ENCODE measurements at places on chromosomes 2 and 18.

DNA sequence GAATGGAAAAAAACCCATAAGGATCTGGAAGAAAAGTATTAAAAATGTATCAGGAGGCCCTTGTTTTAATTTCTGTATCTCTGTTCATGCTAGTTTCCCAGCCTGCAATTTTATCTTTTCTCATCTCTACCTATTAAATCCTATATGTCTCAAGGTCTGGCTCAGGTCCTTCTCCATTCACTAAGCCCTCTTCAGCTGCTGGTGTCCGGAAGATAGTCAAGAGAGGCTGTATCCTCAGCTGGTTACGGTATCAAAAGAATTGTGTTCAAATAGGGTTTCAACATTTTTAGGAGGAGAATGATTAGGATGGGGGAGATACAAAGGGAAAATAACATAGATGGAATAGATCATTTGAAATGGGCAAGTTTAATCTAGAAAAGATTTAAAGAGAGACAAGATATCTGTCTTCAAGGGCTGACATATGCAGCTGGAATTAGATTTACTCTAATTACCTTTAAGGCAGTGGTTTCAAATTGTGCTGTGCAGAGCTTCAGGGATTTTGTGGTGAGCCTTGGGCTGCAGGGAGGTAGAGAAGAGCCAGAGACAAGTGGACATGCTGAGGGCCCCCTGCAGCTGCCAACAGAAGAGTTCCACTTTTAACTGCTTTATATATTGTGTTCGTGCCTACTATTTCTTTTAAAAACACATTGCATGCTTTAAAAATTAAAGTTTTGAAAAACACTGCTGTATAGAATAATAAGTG is 24.1 kb downstream of the GREB1L start:
- DNase-seq: no peak

DNA sequence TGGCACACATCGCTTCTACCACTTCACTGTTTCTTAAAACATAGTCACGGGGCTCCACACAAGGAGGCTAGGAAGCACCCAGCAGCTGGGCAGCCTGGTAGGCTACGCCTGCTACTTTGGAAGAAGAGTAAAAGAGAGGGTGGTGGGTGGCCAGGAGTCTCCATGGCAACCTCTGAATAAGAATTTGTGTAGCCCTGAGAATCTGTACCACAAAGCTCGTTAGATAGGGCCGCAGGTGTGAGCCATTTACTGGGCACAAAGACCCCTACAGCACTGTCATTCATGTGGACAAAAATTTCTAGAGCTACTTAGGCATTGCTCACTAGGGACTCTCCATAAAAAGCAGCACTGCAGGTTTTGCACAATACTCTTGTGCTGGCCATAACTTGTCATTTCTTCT is 166.4 kb upstream of the MSH6 start:
- DNase-seq: no peak

GRCh38 chr18:73684647-73685046 is 463.0 kb downstream of the FBXO15 start:
- peak; percentile 7 for DNase-seq

GRCh38 chr18:21242780-21243401 is 859 bp downstream of the GREB1L start:
- no peak for DNase-seq

DNA sequence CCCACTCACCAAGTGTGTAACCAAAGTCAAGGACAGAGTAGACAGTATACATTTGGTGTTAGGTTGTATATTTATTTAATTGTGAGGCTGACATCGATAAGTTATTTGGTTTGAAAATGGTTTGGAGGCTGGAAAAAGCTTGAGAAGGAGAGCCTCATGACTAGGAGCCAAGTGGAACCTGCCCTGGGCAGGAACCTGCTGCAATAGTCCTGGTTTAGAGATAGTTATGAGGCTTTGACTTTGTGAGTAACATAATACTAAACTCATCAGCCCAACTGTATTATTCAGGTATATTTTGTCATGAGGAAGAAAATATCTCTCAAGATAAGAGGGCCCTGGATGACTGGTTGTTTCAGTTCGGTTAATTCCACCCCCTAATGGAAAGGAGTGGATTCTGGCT is 234.3 kb upstream of the CYRIA start:
- DNase-seq: no peak

DNA sequence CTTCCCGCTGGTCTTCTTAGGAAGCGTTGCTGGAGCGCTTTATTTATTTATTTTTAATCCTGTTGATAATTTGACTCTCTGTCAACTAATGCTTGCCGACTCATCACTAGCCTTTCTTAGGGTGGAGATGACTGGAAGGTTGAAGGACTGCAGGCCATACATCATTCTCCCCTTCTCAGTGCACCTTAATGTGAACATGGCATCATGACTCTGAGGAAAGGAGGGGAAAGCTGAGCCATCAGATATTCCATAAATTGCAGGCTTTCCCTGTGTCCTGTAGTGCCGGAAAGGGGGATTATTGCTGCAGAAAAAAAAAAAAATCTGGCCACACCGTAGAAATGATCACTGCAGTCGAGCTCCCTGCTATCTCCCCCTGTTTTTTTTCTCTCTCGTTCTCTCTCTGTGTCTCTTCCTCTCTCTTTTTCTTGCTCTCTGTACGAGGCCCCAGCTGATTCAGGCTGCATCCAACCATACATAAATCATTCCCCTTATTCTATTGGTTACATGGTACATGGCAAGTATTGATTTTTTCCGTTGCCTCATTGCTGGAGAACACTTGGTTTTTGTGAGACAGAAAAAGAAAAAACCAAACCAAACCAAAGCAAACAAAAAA is 125.8 kb upstream of the EFEMP1 start:
- DNase-seq: no peak

DNA sequence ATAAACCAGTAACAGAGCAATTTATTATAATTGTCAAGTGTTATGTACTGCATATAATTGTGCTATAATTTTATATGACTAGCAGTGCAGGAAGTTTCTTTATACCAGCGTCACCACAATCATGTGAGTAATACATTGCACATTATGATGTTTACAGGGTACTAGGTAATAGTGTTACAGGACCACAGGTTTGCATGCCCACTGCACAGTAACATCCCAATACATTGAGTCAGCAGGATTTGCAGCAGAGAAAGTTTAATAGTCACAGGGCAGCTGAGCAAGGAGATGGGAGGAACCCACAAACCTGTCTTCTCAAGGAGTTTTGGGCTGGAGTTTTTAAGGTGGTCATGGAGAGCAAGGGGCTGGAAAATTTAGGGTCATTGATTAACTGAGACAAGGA is 1042.9 kb upstream of the ACVR2A start:
- DNase-seq: no peak

GRCh38 chr18:59065684-59066083 is 74.0 kb upstream of the SEC11C start:
- DNase-seq: no peak

GRCh38 chr18:39602131-39602530 is 2036.5 kb upstream of the CELF4 start:
- no peak for DNase-seq

DNA sequence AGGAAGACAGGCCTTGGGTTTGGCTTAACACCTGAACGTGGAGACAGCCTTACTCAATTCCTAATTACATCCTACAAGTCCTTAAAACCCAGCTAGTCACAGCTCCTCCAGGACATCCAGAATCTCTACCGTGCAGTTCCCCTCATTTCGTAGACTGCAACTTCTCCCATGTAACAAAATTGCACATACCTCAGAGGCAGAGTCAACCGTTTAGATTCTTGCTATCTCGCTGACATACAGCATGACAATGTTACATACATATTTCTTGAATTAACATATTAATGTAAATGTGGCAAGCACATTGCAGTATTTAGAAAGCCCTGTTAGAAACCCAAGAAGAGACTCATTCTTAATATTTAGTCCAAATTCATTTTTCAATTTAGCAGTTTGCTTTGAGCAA is 358.7 kb downstream of the SETBP1 start:
- no peak for DNase-seq

DNA sequence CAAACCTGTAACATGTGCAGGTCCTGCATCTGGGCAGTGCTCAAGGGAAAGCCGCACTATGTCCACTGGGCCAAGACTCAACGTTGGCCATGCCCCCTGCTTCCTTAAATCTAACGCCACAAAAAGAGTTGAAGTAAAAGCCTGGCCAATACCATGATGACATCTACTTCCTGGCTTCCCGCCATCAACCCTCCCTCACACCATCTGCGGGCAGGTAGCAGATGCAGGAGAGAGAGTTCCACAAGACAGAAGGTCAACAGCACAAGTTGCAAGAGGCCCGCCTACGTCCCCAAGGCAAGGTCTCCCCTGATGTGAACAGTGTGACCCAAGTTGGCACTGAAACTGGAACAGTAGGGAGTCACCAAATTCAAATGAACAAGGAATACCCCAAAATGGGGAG is 48.4 kb downstream of the ABCG8 start:
- DNase-seq: no peak

GRCh38 chr2:115369400-115369799 is 927.0 kb downstream of the DPP10 start:
- no peak for DNase-seq

GRCh38 chr18:54975598-54975997 is 16.3 kb upstream of the CCDC68 start:
- DNase-seq: no peak
